Retina (tissue), 1 donor: ENCODE measurements at places on chromosomes 7 and 10.

DNA sequence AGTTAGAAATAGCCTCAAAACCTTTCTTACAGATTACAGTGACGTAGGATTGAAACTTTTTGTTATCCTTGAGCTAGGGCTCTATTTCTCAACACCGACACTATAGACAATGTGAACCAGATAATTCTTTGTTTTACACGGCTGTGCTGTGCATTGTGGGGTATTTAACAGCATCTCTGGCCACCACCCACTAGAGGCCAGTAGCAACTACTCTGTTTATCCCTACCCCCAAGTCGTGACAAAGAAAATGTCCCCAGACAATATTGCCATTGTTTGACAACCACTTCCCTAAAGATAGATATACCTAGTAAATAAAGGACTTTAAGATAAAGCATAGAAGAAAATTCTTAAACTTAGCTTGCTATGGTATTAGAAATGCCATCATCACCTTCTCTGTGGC, 359.6 kb downstream of the ARL4A start:
- DNase-seq: no peak

- DNase-seq: no peak
These were observed 681.0 kb upstream of the C7orf33 start for GRCh38 chr7:147909431-147910148.

DNA sequence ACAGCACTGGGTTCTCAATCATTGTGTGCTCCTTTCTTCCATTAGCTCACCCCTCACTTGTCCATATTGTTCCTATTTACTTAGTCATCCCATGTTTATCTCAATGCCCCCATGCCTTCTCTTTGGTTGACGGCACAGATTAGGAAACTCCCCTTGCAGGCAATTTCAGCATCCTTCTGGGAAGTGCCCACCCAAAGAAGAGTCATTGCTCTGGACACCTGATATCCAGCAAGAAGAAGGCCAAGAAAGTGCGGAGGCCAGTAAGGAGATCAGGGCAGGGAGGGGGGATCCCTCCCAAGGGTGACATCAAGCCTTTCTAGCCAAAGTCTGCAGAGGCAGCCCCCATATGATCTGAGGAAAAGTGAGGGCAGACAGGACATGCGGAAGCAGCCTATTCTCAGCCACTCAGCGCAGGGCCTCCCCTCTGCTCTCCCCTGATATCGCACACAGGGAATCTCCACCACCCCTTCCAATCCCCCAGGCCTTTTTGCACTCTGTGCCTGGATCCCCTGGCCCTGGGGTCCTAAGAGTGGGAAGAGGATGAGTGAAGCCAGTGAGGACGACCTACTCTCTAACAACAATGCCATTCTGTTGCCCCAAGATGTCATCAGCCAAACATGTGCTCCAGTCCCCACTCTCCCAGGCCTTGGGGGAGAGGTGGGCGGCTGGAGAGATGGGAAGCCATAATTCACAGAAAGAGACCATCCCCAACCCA, 1.8 kb downstream of the TRPV6 start:
- DNase-seq: no peak

DNA sequence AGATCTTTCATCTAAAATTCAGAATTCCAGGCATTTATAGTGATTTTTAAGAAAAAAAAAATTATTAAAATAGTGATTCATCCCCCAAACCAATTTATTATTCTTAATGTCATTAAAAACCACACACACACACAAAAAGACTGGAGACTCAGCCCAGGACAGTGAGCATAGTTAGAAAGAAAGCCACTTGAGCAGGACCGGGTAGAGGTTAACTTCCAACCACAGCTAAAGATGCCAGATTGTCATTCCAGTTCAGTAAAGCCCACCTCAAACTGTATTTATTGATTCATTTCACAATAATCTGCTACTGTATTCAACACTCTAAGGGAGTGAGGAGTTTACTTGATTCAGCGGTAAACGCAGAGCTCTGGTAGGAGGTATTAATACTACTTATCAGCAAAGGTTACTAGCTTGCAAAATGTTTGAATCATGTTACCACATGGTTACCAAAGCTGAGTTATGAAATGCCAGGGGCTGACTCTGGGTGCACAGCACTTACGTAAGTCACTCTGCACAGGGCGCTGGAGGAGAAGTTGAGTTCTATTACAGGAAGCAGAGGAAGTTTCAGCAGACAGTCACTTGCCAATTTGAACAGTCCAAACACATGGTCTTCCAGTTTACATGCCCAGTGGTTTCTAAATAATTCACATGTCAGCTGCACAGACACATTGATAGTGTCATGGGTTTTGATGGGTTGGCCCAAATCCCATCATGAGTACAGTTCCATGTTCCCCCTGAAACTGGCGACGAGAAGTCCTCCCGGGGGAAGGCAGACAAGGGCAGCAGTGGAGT, 64.6 kb downstream of the KLF6 start:
- no peak for DNase-seq

DNA sequence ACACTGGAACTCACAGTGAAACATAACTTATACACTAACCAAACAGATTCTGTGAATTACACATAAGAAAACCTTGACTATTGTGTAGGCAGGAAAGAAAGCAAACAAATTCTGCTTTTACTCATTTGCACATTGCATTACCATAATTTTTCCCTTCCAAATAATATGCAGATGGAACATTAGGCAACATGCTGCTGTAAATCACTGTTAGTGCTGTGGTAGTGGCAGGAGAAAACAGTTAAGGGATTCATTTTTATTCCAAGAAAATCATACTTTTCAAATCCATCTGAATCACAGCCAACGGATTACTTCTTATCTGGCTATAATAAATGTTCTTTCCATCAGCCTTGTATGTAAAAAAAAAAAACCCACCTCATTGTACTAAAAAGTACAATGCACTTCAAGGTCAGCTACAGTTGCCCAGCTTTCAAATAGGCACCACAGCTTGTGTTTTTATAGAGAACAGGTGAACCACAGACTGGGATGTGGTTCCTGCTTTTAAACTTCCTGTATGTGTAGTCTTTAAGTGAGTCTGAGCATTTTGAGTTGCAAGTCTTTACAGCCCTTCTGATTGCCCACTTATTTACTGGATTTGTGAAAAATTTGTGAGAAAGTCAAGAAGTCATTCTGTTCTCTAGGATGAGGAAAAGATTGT, 590.0 kb upstream of the SEMA3D start:
- no peak for DNase-seq

DNA sequence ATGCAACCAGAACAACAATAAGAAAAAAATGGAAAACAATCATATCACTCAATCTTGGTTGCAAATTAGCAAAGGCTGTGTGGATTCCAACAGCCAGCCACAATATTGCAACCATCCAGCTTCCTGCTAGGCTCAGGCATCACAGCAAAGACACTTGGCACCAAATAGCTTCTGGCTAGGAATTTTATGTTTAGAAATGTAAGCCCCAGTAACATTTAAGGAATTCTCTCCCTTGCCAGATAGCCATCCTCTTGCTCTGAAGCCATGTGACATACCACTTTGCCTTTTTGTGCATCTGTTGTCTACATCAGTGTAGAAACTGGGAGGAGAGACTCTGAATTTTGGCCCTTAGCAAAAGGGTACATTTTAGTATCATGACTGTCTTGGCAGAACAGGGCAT, 22.2 kb downstream of the MKX start:
- no peak for DNase-seq

DNA sequence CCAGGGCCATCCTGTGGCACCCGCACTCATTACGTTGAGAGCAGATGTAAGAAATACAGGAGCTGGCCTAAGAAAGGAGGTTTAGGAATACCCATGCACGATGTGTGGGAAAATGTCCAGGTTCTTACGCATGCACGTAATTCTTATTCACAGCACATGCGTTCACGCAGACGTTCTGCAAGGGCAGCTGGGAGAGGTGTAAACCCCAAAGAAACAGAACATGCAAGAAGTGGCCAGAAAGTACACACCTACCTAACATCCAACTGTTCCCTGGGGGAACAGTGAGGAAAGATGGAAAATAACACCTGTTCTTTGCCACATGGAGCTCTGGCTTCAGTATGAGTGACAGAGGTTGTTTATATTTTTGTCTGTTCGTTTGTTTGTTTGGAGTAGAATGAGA, 285.6 kb downstream of the PRPF18 start:
- no peak for DNase-seq

DNA sequence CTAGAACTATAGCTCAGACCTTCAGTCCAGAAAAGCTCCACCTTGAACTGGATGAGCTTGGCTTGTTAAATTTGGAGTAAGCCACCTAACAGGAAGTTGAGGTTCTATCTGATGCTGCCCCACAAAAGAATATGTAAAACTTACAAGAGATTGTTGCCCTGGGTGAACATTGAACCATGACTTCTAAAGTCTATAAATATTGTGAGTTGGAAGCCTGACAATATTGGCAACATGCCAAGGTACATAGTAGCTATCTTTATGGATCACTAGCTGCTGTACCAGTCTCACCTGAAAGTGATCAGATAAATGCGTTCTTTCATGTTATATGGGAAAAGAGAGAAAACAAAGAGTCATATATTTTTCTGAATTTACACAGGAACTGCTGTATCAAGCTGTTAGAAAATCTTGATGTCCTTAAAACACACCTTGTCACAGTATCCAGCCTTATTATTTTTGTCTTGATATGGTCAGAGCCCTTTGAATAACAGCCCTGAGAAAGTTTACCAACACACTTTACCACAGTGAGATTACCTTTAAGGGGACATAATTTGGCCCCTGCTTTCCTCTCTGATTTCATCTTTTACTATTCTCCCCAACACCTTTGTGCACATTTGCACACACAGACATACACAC, 92.0 kb downstream of the LSMEM1 start:
- no peak for DNase-seq

GRCh38 chr7:73606801-73607691, 17.3 kb downstream of the MLXIPL start:
- DNase-seq: peak; percentile 88

- no peak for DNase-seq
These were observed 192.5 kb downstream of the ANK3 start for GRCh38 chr10:60197206-60197605.

- DNase-seq: no peak
These were observed 362.7 kb downstream of the CXCL12 start for GRCh38 chr10:44022203-44022602.

DNA sequence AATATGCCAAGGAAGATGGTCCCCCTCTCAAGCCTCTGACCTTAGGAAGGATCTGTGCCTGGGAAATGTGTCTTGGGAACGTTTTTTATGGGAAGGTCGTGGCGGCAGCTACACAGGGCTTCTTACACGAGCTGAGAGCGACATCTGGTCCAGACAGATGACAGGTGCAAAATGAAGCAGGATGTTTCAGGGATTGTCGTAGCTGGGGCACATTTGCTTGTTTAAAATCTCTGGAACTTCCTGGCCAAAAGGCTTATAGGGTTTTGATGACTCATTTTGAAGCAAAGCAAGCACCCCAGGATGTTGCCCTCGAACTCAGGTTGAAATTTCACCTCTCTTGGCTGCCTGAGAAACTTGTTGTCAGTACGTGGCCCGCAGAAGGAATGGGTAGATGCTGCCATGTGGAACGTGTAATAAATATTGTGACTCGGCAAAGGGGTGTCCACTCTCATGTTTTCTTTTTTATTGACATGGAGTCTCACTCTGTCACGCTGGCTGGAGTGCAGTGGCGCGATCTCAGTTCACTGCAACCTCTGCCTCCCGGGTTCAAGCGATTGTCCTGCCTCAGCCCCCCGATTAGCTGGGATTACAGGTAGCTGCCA, 117.5 kb downstream of the CAMK1D start:
- no peak for DNase-seq

DNA sequence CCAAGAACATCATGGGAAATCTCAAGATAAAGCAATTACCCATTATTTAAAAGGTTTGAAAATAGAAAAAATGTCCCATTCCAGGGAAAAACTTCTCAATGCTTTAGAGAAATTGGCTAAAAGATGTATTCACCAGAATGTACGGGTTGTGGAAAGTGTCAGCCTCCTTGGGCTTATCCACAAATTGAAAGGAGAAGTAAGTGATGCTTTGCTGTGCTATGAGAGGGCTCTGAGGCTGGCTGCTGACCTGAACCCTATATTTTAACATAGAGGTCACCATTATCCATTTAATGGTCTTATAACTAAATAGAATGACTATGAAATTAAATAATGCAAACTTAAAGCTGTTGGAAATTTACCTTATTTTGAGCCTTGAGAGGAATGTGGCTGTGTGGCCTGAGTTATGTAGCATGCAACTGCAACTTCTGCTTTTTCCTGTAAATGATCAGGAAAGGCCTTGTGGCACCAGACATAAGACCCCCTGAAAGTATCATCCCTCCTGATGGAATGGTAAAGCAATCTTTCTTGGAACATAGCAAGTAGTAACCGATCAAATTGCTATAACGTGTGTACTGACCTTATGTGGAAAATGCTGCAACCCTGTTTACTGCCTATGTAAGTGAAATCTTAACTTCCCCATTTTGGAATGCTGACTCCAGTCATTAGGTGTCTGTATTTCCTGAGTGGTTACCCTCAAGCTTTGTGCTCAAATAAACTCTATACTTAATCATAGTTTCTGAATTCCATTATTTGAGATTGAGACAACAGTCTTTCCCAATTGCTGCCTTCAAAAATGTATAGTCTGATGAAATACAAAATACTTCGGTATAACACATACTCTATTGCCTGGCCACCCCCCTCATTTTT, 6.9 kb downstream of the IFIT1B start:
- no peak for DNase-seq

GRCh38 chr7:98802781-98803110, 67.1 kb downstream of the TMEM130 start:
- DNase-seq: no peak

DNA sequence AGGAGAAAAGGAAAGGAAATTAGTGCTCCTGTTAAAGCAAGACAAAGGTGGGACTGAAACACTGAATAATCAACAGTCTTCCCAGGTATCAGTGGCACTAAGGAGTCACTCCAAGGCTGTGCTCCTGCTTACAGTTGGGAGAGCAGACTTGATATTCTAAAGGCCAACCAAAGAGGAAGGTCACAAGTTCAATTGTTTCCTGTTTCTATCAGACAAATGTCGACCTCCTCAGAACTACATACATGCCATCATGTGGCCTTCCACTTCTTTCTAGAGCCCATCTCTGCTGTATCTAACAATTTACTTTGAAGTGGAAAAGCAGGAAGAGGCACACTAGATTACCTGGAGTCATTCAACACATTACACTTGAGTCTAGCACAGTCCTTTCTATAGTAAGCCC, 3.4 kb downstream of the ZNF239 start:
- no peak for DNase-seq

- DNase-seq: no peak
These were observed 7.4 kb upstream of the TSPAN12 start for GRCh38 chr7:120865191-120865981.

GRCh38 chr7:44433255-44434022, 57.0 kb downstream of the NUDCD3 start:
- no peak for DNase-seq

GRCh38 chr7:105662998-105663397, 81.7 kb upstream of the EFCAB10 start:
- DNase-seq: no peak

GRCh38 chr7:149884016-149884415, 10.2 kb downstream of the ATP6V0E2 start:
- DNase-seq: no peak

DNA sequence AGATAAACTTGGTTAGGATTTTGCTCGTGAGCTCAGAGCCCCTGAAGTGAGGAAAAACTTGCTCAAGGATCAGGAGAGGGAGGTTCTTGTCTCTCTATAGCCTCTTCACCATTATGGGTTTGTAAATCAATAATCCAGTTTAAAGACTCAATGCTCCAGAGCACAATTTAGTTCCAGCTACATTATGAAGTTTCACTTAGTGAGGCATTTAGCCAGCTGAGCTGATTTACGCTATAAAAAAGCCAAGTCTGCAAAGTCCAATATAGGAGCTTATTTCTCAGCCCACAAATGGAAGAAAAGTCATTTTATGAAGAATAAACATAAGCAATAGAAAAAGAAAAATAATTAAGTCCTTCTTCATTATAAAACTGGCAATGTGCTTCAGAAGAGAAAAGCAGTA, 130.6 kb downstream of the STRA8 start:
- no peak for DNase-seq
